ENCODE measurements at places on chromosomes 7 and 10.

DNA sequence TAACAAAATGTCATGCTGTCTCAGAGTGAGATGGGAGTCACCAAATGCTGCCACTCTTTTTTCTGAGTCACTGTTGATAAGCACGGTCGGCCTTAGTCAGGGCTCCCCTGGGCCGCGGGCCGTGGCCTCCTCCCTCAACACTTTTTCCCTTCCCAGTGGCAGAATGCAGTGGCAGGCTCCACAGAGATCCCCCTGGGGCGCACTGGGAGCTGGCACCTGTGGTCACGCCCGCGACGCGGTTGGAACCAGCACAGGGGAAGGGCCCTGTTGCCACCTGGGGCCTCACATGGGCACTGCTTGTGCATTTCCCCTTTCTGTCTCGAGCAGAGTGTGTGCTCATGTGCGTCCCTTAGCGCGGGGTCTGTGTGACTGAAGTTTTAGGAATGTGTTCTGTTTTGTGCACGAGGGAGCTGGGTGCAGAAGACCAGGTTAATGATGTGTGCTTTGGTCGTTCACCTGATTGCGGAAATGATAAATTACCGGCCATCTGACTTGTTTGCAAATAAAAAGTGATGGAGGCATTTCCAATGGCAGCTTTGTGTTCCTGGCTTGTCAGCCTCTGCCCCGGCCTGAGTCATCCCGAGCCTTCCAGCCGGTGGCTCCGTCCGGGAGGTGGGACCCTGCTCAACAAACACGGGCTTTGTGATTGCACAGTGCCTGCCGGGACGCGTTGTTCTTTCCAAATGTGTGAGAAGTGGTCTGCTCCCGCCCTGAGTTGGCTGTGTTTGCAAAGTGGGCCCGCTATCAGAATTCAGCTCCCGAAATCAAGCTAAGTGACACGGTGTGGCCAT is 100.7 kb downstream of the NKX6-2 start:
- DNase-seq = peak; percentile 61

GRCh38 chr7:73427902-73428787 is 5.4 kb upstream of the FZD9 start:
- no peak for DNase-seq

GRCh38 chr10:78540355-78541076 is 506.9 kb downstream of the RPS24 start:
- no peak for DNase-seq

DNA sequence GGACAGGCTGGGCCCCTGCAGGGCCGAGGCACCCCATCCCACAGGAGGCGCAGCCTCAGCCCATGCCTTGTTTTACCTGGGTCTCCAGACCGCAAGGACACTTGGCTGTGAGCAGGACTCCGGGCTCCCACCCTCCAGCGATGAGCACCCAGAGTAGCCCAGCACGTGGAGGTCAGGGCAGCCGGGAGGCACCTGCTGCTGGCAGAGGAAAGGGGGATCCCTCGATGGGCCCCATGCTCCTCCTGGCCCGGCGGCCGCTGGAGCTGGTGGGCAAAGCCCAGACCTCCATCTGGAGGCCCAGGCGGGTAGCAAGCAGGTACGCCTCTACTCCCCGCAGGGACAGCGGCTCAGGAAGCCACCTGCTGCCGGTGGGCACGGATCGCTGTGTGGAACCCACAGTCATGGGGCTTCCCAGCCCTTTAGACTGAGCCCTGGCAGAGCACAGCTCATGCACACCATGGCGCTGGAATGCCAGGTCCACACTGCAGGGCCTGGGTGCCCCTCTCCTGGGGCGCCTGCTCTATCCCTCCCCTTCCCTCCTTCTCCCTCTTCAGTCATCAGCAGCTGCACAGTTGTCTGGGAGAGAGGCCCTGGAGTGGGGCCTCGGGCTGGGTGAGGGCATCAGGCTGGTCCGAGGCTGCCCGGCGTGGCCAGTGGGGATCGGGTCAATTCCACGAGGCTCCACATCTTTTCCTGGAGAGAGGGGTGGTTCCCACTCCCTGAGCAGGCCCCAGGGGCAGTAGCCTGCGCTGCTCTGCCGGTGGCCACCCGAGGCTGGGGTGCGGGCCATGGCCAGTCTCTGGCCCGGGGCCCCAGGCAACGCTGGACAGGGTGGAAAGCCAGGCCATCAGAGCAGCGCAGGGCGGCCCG is 65.7 kb downstream of the PWWP2B start:
- no peak for DNase-seq

- DNase-seq = no peak
These were observed 679 bp downstream of the LRRC20 start for GRCh38 chr10:70381471-70382421.

DNA sequence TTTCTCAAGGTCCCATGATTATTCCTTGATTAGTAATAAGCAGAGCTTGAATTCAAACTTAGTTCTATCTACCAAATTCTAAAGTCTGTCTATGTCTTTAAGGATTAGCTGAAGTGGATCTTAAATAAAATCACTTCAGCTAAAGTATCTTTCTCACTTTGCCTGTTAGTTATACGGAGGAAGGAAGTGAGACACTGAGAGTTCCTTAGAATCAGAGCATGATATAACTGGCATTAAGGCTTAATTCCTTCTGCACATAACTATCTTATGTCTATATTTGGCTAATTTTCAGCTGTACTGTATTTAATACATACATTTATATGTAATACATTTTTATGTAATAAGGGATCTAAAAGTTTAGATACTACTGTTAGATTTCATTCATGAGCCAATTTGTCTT is 491.1 kb upstream of the GHITM start:
- no peak for DNase-seq

GRCh38 chr10:86363184-86363832 is 3.3 kb downstream of the GRID1 start:
- no peak for DNase-seq

DNA sequence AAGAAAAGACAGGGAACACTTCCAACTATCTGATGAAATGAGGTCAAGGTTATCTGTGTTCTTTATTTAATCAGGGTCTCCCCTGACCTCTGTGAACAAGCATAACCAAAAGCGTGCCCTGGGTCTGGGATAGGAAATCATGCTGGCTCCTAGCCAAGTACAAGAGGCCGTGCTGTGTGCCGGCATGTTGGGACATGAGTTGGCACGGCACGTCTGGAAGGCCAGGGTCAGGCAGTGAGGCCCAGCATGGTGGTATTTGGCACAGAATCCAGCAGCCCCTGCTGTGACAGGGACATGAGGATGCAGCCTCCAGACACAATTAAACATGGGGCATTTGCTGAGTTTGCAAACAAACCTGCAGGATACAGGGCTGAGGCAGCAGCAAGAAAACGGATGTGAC is 320.4 kb downstream of the PLXNA4 start:
- DNase-seq = no peak

GRCh38 chr7:74271742-74272141 is 17.5 kb upstream of the CLIP2 start:
- DNase-seq = no peak

DNA sequence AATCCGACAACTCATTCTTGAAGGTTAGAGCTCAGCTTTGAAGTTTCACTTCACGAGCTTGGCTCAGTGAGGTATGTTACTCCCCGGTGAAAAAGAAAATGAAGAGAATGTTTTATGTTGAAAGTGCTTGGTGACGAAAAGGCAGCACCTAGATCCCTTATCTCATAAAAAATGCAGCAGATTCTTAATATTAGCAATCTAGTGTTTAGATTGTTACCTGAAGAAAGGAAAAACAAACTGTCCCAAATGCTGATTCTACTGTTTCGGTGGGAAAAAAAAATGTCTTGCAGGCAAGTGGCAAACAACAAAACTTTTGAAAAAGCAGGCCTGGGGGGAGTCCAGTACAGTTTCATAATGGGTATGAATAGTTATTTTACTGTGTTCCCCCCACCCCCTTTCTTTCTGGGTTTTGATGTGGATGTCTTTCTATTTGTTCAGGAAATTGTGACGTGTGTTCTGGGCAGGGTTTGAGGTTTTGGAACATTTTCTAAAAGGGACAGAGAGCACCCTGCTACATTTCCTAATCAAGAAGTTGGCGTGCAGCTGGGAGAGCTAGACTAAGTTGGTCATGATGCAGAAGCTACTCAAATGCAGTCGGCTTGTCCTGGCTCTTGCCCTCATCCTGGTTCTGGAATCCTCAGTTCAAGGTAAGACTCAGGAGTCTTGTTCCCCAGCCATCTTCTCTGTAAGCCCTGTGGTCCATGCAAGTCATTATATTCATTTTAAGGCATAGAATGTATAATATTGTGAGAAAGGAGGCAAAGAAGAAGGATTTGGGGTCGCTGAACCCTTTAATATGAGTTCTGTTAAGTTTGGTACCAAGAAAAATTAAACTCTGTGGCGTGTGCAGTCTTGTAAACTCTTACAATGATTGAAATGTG is at the start of gene SRGN:
Gene SRGN, plus strand, starts transcription at position 514 of the 881 bp plus-strand sequence. Its CDS starts 55 bp downstream, at position 569.
- DNase-seq = peak; percentile 87

- DNase-seq = no peak
These were observed 32.7 kb upstream of the SH2B2 start for GRCh38 chr7:102253973-102254370.

DNA sequence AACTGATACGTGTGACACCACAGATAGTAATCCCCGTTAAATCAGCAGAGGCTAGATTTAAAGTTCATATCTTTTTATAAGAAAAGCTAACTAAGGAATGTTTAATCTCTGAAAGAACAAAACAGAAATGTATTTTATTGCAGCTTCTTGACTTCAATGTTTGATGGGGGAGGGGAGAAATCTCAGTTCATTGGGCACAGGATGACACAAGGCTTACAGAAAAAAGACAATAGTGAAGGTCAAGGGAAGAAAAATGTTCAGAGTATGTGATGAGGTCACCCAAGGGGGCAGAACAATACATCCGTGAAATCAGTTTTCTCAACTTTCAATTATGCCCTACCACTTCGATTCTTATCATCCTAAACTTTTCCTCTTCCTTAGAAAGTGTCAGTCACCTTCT is 102.9 kb downstream of the ELAPOR2 start:
- DNase-seq = no peak

DNA sequence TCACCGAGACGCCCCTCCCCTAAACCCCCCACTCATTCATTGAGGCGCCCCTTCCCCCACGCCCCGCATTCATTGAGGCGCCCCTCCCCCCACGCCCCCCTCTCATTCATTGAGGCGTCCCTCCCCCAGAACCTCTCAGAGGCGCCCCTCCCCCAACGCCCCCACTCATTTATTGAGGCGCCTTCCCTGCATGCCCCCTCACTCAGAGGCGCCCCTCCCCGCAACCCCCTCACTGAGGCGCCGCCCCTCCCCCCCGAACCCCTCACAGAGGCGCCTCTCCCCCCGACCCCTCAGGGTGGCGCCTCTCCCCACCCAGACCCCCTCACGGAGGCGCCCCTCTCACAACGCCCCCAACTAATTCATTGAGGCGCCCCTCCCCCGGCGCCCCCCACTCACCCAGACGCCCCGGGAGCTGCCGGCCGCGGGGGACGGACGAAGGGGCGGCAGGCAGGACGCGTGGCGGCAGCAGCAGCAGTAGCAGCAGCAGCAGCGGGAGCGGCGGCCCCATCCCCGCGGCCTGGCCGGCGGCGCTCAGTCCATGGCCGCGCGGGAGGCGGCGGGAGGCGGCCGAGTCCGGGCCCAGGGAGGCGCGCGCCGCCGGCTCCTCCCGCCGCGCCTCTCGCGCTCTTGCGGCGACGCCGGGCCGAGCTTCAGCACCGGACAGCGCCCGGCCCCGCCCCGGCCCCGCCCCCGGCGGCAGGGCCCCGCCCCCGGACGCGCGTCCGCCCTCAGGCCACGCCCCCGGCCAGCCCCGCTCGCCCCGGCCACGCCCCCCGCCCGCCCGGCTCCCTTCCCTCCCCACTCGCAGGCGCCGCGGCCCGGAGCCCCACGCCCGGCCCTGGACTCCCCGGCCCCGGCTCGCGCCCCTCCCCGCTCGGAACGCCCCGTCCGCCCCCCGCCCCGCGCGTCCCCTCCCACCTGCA is at the start of gene PTPRN2:
Gene PTPRN2, minus strand, starts transcription at position 662 of the 923 bp plus-strand sequence.
- no peak for DNase-seq

GRCh38 chr10:82628373-82628772 is 753.4 kb downstream of the NRG3 start:
- no peak for DNase-seq

Measured in A172 (cell line).